ENCODE measurements at places on chromosomes 16 and 17.
A peak's percentile ranks its signal among the peaks of the same experiment; 100 is the strongest.

- no peak for DNase-seq
Observed at GRCh38 chr16:87178977-87179376, 138.2 kb downstream of the C16orf95 start.

- DNase-seq = no peak
Observed at GRCh38 chr16:17330044-17330443, 140.7 kb downstream of the XYLT1 start.

- no peak for DNase-seq
Observed at GRCh38 chr16:48347191-48347865, 37.9 kb downstream of the SIAH1 start.

DNA sequence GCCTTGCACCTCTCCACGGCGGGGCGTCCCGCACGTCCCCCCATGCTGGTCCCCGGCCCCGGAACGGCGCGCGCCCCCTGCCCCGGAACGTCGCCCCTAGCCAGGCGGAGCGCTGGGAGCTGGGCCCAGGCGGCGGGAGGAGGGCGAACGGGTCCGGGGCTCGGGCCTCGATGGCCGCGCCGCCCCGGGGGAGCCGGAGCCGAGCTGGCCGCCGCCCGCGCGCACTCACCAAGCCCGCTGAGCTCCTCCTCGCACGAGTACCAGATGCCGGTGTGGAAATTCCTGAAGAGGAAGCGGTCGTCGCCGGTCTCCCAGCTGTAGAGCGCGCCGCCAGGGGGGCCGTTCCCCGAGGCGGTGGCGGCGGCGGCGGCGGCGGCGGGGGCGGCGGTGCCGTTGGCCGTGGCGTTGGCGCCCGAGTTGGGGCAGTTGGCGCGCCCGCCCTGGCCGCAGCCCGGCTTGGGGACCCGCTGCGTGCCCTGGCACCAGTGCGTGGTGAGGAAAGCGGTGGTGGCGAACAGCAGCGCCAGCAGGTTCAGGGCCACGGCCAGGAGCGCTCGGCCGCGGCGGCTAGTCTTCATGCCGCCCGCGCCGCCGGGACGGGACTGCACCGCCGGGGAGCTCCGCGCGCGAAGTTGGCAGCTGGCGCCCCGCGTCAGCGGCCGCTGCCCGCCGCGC is 530 bp downstream of the GSG1L start:
- DNase-seq = no peak

DNA sequence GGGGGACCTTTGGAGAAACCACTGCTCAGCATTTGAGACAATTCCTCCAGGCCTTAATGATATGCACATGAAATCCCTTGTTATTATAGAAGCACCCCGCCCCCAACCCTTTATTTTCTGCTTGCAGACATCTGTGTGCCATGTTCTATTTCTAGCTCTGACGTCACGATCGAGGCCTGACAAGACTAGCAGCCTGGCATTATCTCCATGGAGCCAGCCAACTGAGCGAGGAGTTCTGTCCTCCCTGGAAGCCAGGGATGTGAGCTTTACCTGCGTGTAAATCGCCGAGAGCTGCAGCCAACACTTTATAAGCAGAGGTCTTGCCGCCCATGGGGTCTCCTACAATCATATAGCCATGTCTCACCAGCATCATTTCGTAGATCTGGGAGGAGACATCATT is 116.9 kb downstream of the DNAH3 start:
- DNase-seq = no peak

GRCh38 chr16:27972500-27972899 is 91.0 kb downstream of the GSG1L start:
- DNase-seq = no peak

- DNase-seq = no peak
Observed at GRCh38 chr16:59826767-59827166, 1092.7 kb upstream of the GOT2 start.

DNA sequence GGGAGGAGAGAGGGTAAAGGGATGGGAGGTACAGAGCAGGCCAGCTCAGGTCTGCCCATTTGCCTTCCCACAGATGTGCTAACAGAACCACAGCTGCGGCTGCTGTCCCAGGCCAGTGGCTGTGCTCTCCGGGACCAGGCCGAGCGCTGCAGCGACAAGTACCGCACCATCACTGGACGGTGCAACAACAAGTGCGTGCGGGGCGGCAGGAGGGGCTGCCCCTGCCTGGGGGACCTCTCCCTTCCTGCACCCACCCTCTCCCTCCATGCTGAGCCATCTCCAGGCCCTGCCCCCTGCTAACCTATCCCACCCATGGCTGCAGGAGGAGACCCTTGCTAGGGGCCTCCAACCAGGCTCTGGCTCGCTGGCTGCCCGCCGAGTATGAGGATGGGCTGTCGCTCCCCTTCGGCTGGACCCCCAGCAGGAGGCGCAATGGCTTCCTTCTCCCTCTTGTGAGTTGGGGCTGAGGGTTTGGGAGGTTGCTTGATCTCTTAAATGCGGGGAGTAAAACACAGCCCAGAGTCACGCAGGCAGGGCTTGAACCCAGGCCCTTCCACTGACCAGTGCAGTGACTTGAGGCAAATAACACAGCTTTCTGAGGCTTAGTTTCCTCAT is 1.2 kb downstream of the EPX start:
- no peak for DNase-seq

DNA sequence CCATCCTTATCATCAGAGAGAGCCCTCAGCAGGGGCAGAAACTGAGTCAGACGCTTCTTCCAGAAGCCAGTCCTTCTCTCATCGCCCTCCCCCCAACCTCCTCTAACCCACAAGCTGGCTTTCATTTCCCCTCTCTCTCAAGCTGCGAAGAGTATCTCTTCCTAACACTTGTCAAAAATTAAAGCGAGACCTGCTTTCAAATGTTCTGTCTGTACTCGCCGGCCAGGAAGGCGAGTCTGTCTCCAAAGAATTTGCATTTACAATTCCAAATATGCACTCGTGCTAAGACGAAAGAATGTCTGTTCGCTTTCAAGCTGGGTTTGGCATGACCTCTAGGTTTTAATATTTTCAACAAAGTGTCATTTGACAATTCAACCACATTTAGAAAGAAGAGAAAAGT is 140.4 kb downstream of the RGS9 start:
- DNase-seq = no peak

GRCh38 chr17:6532441-6532885 is 23.9 kb downstream of the PITPNM3 start:
- DNase-seq = no peak

DNA sequence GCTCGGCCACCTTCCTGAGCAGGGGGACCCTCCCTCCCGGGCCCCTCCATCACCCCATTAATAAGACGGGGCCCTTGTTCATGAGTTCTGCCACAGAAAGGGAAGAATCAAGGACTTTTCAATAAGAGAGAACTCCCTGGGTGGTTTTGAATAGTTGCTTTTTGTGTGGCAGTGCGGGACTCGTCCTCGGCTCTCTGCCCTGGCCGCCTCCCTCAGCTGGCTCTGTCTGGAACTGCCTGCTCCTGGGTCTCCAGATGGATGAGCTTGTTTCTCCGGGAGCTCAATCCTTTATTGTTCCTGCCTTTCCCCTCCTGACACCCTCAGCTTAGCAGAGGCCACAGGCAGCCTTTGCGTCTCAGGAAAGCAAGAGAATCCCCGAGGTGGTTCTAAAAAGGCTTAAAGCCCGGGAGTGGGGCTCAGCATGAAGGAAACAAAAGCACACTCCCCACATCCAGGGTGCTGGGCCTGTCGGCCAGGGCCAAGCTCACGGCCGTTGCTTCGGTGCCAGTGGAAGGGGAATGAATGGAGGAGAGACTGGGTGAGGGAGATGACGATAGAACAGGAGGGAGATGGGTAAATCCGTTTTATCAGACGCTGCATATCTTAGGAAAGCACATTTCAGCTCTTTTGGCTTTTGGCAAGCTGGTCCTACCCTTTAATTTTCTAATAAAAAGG is 60.2 kb downstream of the RAI1 start:
- DNase-seq = no peak

- DNase-seq = no peak
Observed at GRCh38 chr17:1860978-1861377, 31.2 kb downstream of the RPA1 start.

- DNase-seq = no peak
Observed at GRCh38 chr16:65975049-65975708, 391.3 kb upstream of the CDH5 start.

GRCh38 chr17:67052720-67053437 is 8.5 kb downstream of the CACNG1 start:
- no peak for DNase-seq

DNA sequence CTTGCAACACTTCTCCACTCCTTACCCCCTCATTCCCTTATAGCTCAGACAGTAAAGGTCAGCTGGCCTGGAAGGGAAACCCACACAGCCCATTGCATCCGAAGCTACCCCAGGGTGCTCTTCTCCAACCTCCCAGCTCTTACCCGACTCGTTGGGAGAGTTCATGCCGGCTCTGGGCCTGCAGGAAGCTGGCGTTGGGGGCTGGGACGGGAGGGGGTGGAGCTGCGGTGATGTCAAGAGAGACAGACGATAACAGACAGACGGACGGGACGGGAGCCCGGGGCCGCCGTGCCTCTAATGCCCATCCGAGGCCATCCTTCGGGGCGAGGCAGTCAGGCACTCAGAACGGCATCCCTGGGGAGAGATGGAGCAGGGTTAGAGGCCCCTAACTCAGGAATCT is 6.1 kb downstream of the HDAC5 start:
- no peak for DNase-seq

- no peak for DNase-seq
Observed at GRCh38 chr16:15897834-15898254, 9.4 kb upstream of the CEP20 start.

DNA sequence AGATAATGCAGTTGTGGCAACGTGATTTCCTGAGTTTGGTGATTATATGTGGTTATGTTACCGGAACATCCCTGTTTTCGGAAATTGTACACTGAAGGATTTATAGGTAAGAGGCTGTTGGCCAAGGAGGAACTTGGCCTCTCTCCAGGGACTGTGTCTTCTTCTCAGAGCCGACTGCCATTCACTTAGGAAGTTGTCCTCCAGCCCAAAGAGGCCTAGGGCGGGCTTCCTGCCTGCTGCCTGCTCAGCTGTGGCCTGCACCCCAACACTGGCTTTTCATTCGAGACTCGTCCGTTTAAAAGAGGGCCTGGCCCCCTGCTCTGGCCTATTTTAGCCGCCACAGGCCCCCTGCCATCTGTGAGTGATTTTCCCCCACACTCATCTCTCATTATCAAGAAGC is 64.3 kb downstream of the ZDHHC7 start:
- DNase-seq = no peak

DNA sequence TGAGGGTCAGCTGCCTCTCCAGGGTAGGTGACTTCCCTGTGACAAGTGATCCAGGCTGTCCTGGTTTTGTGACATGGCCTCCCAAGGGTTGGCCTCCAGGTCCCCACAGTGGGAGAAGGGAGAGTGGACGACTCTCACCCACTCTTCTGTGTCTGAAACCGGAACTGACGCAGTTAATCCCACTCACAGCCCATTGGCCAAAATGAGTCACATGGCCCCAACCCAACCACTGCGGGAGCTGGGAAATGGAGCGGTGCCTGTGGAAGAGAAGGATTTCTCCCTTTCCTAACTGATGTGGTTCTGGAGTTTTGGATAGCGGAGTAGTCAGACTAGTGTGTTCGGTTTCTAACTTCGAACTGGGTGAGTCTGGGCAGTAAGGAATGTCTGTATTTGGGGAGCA is 79.4 kb downstream of the ABCC6 start:
- no peak for DNase-seq

DNA sequence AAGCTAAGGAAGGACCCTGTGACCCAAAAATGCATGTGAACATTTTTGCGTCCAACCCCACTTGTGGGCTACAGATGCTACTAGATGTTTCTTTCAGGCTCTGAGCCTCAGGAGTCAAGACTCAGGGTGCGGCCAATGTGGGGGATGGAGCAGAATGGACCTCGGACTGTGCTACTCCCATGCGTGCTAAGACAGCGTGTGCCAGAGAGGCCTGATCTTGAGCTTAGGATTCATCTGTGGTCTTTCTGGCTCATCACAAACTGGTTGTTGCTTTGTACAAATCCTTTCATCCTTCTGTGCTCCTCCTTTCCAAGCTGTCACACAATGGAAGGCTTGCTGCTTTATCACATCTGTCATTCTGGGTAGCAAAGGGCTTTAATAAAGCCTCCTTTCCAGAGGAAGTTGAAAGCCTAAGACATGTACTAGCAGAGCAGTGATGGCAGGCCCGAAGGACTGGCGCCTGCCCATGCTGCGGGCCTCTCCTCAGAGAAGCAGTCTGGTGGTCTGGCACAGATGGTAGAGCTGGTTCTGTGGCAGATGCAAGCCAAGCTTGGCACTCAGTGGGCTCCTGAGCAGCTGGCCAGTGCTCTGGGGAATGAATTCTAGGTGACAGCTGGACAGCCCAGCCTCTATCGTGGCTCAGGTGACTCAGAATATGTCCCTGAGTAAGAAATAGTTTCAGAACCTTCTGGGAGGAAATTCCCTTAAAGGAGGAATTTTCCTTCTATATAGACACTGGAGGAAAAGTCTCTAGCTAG is 27.8 kb downstream of the COG4 start:
- peak; percentile 75 for DNase-seq

DNA sequence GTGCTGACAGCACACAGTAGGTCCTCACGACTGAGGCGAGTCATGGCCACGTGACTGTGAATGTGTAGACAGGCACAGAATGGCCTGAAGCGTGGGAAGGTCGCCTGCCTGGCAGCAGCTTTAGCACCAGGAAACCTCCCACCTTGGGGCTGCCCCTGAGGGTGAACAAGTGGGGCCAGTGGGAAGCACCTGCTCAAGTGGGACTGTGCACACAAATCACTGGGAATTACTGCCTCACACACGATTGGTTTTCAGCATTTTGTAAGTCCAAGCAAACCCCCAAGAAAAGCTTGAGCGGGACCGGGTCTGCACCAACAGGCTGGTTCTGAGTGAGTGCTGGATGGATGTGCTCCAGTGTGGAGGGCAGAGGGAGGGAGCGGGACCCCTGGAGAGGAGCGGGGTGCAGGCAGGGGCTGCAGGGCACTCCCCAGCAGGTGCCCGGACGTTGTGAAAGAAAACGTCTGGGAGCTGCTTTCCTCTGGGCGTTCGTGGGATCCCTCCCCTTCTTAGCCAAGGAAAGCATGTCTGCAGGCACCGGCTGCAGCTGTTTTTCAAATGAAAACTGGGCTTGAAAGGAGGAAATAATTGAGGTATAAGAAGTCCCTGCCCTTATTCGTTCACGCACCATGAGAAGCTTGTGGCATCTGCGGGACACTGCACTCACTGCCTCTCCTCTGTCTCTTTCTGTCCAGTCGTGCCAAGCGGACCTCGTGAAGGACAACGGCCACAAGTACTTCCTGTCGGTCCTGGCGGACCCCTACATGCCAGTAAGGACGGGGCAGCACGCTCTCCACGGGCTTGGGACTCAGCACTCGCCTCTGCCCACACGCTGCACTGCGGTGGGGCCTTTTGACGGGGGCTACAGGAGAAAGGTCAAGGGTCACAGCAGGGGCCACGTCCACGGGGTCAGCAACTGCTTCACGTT is 111.7 kb upstream of the CHMP6 start:
- no peak for DNase-seq
